Activated T-cell treated with anti-CD3 and anti-CD28 coated beads, Interleukin-2, amount 50 U/mL, for 72 hours (primary cell): ENCODE measurements at places on chromosomes 7 and 10. TPM values are rescaled to one million over a fixed set of nuclear protein-coding genes. Genes with fewer than 3 reads are reported as not detected.
A peak's percentile ranks its signal among the peaks of the same experiment; 100 is the strongest.

DNA sequence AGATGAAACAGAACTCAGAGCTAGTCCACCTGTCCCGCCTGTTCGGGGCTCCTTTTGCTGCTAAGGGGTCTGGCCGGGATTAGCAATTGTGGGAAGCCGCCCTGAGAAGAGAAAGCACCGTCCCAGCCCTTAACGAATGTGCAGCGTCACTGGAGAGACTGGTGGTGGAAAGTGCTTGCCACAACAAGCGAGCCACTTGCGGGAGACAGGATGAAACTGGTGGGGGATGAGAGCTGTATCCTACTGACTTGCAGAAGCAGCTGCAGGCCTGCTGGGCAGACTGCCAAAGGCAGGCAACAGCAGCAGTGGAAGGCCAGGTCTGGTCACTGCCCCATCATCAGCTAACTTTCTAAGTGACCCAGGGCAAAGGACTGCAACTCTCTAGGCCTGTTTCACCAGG, 95.4 kb downstream of the FAM53B start:
- peaks cover 90% of the 10 kb centered on the region for H3K4me1 ChIP-seq
- no peaks in the 10 kb centered on the region for H3K27me3 ChIP-seq
- peak; percentile 68 for DNase-seq
- H3K27ac ChIP-seq, result peak overlapping the region; percentile 34

GRCh38 chr10:121285406-121286196, 312.6 kb downstream of the FGFR2 start:
- no peak for DNase-seq
- no peak overlapping the region for H3K4me3 ChIP-seq
- H3K27me3 ChIP-seq, result peaks cover 5% of the 10 kb centered on the region
- no peaks in the 10 kb centered on the region for H3K4me1 ChIP-seq
- no peak overlapping the region for H3K27ac ChIP-seq

- no peak overlapping the region for H3K4me3 ChIP-seq
- H3K27ac ChIP-seq, result no peak overlapping the region
- peaks cover 7% of the 10 kb centered on the region for H3K27me3 ChIP-seq
- DNase-seq, result no peak
- H3K4me1 ChIP-seq, result peaks cover 6% of the 10 kb centered on the region
Measured at GRCh38 chr7:94451187-94451586, 56.5 kb downstream of the COL1A2 start.

- no peak overlapping the region for H3K4me3 ChIP-seq
- H3K4me1 ChIP-seq, result no peaks in the 10 kb centered on the region
- H3K27ac ChIP-seq, result no peak overlapping the region
- DNase-seq, result no peak
Measured at GRCh38 chr10:78351809-78352208, 318.1 kb downstream of the RPS24 start.

DNA sequence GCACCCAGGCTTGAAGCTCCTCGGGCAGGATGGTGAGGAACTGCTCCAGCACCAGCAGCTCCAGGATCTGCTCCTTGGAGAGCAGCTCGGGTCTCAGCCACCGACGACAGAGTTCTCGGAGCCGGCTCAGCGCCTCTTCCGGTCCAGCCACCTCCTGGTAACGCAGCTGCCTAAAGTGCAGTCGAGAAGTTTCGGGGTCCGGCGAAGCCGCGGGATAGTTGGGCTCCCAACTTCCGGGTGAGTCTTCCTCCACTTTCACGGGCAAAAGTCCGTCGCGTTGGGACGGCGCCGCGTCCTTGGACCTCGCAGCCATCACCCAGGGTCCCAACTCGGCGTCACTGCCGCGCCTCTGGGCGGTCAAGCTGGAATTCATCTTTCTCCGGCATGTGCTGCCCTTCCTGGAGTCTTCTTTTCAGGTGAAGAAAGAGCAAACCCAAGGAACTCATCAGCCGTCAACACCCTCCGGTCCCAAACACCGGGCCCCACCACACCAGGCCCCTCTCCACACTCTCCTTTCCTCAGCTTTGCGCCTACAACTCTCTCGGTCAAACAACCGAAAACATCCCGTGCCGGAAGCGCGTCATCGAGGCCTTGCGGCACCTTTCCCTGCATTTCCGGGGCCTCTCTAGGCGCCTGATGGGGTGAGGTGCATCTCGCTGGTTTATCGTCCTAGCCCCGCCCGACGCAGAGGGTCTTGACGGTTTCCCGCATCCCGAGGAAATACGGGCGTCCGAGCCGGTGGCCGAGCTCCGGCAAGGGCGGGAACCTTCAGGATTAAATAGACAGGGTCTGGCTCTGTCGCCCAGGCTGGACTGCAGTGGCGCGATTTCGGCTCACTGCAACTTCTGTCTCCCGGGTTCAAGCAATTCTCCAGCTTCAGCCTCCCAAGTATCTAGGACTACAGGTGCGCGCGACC, at the start of gene ZNF394:
TSS of gene ZNF394 (minus strand) at position 561 of the 916 bp plus-strand sequence. CDS start at position 373, 188 bp downstream.
- H3K27ac ChIP-seq, result peak within 1 kb of the TSS; percentile 90
- H3K4me3 ChIP-seq, result peak within 1 kb of the TSS; percentile 99
- peaks cover 32% of the 10 kb centered on the region for H3K4me1 ChIP-seq
- H3K36me3 ChIP-seq, result peaks cover 36% of the 10 kb centered on the region
- H3K27me3 ChIP-seq, result no peaks in the 10 kb centered on the region
- peak; percentile 91 for DNase-seq

- DNase-seq, result no peak
- H3K27me3 ChIP-seq, result peaks cover 41% of the 10 kb centered on the region
- H3K4me3 ChIP-seq, result no peak overlapping the region
- no peak overlapping the region for H3K27ac ChIP-seq
Measured at GRCh38 chr7:1665549-1666316, 4.3 kb upstream of the ELFN1 start.

GRCh38 chr7:127256041-127256725, 3.4 kb upstream of the GRM8 start:
- H3K4me3 ChIP-seq, result no peak overlapping the region
- no peak for DNase-seq
- H3K27ac ChIP-seq, result no peak overlapping the region
- H3K4me1 ChIP-seq, result peaks cover 10% of the 10 kb centered on the region
- H3K36me3 ChIP-seq, result peaks cover 7% of the 10 kb centered on the region

DNA sequence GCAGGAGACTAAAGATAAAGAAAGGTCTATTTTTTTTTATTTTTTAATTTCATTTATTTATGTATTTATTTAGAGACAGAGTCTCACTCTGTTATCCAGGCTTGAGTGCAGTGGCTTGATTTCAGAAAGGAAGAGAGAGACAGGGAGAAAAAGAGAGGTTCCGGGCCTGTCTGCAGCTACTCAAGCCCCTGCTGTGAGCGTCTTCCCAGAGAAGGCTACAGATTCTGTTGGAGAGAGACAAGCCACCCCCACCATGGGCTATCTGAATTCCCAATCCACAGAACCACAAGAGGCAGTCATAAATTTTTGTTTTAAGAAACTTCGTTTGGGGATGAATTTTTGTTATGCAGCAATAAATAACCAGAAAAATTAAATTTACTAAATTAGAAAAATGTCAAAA, 68.1 kb downstream of the CALN1 start:
- DNase-seq, result no peak
- H3K4me1 ChIP-seq, result no peaks in the 10 kb centered on the region
- H3K27ac ChIP-seq, result no peak overlapping the region
- H3K4me3 ChIP-seq, result no peak overlapping the region
- H3K36me3 ChIP-seq, result no peaks in the 10 kb centered on the region
- H3K27me3 ChIP-seq, result peaks cover 4% of the 10 kb centered on the region

- peaks cover 38% of the 10 kb centered on the region for H3K27me3 ChIP-seq
- no peaks in the 10 kb centered on the region for H3K4me1 ChIP-seq
- H3K4me3 ChIP-seq, result no peak overlapping the region
Measured at GRCh38 chr7:95925236-95925635, 152.9 kb downstream of the DYNC1I1 start.

DNA sequence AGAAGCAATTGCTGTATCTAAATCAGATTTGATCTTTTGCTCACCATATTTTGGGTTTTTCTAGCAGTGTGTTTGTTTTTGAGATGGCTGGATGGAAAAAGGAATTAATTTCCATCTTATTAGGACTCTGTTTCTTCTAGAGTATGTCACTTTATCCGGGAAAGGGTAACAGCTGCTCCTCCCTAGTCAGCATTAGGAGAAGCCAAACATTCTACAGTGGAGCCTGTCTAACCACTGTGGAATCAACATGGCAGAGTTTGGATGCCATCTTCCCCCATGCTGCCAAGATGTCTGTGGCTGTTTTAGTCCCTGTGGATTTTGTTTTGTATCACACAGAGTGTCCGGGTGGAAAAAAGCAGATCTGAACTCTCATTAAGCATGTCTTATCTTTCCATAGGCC, 16.0 kb upstream of the LMOD2 start:
- DNase-seq, result no peak
- peaks cover 50% of the 10 kb centered on the region for H3K27me3 ChIP-seq
- no peak overlapping the region for H3K4me3 ChIP-seq

DNA sequence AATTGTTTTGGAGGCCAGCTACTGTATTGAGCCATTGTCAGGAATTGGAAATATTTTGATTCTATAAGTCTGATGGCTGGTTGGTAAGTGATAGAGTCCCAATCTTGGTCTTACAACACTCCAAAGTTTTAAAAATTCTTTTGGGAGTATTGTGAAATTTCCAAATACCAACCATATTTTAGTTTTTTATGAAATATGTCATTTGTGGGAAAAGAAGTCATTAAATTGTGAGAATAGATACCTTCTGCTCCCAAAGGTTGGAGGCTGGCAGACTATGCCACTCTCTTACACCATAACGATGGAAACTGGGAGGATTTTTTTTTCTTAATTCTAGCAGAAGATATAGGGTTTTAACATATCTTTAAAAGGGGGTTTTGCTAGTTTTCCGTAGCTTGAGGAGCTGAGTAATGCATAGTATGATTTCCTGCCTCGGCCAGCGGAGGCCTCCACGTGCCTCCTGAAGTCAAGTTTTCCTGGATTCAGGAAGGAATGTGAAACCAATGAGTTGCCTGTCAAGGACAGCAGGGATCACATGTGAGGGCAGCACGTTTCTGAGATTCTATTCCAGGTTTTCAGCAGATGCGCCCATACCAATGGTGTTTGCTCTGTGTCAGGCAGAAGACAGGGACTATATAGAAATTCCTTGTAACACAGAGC, 92.2 kb upstream of the LAMB4 start:
- no peak overlapping the region for H3K4me3 ChIP-seq
- H3K27ac ChIP-seq, result no peak overlapping the region
- no peaks in the 10 kb centered on the region for H3K27me3 ChIP-seq
- DNase-seq, result no peak
- H3K36me3 ChIP-seq, result peaks cover 1% of the 10 kb centered on the region

The TAS2R38 gene
- not detected for total RNA-seq

The ANKRD1 gene
- total RNA-seq, result not detected

The MBL2 gene
- total RNA-seq, result not detected

The PRKRIP1 gene
- 30.6 TPM for total RNA-seq
